ENCODE measurements at places on chromosomes 5 and 9. TPM values are rescaled to one million over a fixed set of nuclear protein-coding genes. Genes with fewer than 3 reads are reported as not detected.

Gene IL5
- not detected for total RNA-seq

Gene JAK2
- total RNA-seq, result 11.6 TPM

Gene IFNW1
- not detected for total RNA-seq

Gene CBY3
- not detected for total RNA-seq

Gene CDKN2B
- total RNA-seq, result 58.3 TPM

Gene NUTM2F
- total RNA-seq, result not detected

Gene FCHO2
- total RNA-seq, result 16.8 TPM

Measured in fibroblast of villous mesenchyme (primary cell).